Activated CD4-positive, alpha-beta T cell treated with anti-CD3 and anti-CD28 coated beads for 1 hour (primary cell): ENCODE measurements at places on chromosomes 2 and 18.

GRCh38 chr2:126769118-126769517, 113.2 kb downstream of the GYPC start:
- DNase-seq: no peak

DNA sequence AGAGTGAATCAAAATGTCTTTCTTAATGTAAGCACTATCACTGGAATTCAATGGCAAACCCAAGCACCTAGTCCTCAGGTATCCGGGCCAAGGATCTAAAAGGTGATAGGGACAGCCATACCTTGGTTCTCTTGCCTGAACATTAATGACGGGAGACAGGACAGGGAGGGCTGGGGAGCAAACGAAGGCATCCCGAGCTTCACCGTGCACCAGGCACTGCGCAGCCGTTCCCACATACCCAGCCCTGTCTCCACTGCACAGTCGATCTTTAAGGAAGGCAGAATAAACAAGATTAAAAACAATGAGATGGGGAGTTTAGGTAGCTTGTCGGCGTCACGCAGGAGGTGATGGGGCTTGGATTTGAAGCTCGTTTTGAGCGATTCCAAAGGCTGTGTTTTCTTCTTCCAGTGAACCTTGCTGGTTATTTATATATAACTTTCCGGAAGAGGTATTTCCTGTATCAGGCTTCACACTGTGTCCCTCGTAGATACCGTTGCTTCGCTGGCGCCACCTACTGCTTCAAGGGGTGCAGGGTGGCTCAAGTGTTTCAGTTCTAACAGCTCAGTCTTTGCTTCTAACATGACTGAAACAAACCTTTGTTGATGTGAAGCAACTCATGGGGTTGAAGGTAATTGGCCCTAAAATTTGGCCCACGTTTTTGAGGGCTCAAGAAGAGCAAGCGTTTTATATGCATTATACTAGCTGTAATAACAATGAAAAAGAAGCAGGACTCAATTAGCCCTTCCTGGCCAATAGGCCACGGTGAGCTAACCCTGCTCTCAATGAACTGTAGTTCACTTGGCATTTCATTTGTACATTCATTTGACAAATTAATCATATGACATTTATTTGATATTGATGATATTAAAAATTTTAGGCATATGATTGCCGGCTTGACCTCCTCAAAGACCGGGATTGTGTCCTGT, 77.4 kb downstream of the DCDC2C start:
- no peak for DNase-seq

DNA sequence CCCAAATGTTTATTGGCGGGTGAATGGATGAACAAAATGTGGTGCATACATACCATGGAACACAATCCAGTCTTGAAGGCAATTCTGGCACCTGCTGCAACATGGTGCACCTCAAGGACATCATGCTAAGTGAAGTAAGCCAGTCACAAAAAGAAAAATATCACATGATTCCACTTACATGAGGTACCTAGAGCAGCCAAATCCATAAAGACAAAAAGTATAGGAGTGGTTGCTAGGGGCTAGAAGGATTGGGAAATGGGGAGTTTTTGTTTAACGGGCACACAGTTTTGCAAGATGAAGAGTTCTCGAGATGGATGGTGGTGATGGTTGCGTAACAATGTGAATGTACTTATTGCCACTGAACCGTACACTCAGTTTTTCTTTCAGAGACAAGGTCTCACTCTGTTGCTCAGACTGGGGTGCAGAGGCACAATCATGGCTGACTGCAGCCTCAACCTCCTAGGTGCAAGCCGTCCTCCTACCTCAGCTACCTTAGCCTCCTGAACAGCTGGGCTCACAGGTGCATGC, 90.9 kb upstream of the CERS6 start:
- DNase-seq: no peak

DNA sequence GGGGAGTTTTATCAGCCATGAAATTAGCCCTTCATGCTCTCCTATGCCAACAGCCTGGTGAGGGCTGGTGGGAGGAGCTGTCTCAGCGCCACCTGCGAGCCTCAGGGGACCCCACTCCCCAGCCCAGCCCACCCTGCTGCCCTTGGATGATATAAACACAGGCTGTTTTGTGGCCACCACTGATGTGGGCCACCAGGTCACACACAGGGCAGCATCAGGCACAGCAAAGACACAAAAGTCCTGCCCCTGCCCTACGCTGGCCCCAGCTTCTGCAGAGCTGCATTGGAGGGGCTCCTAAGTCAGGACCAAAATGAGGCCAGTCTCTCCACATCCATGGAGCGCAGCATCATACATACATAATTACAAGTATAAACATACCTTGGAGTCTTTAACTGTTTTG, 110.6 kb upstream of the TEX51 start:
- DNase-seq: no peak

DNA sequence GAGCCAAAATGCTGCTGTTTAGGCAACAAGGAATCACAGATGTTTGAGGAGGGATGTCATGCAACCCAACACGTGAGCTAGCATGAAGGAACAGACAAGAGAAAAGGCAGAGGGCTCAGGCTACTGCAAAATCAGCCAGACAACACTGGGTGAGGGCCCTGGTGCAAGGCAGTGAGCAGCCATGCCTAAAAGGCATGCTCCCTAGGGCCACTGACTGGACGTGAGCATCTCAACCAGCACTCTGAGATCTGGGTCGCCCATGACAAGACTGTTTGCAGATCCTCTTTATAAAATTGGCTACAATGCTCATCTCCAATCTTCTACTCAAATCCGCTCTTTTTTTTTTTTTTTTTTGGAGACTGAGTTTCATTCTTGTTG, 49.1 kb downstream of the KIAA2012 start:
- no peak for DNase-seq

- no peak for DNase-seq
Measured at GRCh38 chr2:16244966-16245320, 304.6 kb downstream of the MYCN start.

DNA sequence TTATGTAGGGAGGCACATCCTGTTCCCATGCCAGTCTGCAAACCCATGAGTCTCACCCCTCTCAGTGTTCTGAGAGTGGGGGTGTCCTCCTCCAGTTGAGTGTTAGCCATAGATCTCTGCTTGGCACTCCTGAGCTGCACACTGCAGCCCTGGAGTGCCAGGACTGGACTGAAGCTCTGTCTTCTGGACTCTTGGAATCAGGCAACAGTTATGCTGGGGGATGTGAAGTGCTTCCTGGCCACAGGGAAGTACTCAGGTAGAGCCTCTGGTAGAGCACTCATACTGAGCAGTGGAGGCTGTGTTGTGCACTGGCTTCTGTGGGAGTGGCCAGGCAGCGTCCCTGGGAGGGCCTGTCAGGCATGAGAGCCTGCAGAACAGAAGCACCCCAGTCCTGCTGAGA, 43.0 kb downstream of the SERPINB7 start:
- DNase-seq: no peak

- no peak for DNase-seq
Measured at GRCh38 chr2:43421194-43421593, 174.6 kb downstream of the THADA start.

- no peak for DNase-seq
Measured at GRCh38 chr2:16852651-16853050, 187.0 kb upstream of the CYRIA start.

DNA sequence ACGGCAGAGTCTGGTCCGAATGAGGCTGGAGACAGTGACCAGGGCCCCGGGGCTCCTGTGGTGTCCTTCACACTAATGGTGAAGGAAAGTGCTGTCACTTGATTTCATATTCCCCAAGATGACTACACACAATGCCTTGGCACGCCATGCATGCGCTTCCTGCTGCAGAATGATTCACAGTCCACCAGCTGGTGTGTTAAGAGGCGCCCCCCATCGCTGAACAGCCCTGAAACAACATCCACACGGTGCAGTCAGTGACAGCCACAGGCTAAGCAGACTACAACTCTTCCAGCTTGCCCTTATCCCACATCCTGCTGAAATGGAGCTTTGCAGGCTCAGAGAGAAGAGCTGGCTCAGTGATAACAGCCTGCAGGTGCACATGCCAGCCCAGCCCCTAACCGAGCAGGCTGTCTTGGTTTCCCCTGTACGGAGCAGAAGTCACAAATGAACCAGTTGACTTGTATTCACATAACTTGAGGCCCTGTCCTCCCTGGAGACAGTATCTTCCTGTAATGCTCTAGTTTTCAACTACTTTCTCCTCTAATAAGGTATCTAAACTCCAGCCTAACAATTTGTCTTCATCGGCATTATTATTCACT, 24.3 kb upstream of the CDH20 start:
- no peak for DNase-seq
